MM.1S (cell line): ENCODE measurements at places on chromosomes 6 and 20.

DNA sequence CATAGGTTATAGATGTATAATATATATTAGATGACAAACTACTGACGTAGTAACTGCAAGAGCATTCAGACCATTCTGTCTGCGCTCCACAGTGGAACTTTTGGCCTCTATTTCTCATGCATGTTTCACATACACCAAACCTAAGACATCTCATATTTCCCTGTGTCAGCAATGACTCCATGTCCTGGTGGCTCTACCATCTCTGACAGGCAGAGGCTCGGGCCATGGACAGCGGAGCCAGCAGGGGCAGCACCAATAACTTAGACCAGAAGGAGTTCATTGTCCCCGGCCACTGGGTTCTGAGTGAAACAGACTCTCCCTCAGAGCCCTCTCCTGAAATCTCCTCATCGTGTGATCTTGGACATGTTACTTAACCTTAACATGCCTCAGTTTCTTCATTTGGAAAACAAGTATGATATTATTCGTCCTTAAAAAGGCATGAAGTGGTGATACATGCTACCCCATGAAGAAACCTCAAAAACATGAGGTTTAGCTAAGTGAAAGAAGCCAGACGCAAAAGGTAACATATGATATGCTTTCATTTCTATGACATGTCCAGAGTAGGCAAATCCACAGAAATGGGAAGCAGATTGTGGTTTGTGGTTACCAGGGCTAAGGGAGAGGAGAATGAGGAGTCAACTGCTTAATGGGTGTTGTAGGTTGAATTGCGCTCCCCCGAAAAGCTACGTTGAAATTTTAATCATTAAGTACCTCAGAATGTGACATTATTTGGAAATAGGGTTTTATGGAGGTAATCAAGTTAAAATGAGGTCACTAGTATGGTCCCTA lies 564.0 kb upstream of the JARID2 start:
- DNase-seq = no peak

DNA sequence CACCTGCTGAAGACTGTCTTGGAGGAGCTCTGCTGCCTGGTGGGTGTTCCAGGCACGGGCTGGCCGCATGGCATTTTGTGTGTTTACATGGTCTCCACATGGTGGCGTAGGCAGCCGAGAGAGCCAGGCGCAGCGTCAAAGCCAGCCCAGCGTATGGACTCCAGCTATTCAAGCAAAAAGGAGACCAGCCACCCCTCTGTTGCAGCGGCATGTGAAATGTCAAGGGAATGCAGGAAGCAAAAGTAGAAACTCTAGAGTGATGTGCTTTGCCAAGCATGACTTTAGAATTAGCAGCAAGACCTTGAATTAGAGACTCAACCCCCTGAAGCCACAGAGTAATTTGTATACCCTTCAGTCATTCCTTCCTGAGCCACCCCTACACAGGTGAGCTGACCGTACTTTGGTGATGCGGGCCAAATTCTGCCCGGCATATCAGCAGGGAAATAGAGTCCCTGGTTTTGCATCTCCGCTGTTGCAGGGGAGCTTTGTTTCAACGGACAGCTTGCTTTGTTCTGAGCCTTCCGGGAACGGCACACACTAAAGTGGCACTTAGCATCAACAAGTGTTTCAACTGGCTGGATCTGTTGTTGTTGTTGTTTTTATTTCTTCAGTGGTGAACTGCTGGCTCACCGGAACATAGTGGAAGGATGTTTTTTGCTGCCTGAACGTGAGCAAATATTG lies 48.5 kb downstream of the FNDC1 start:
- DNase-seq = no peak

- no peak for DNase-seq
These were observed 15.1 kb upstream of the HIVEP2 start for GRCh38 chr6:142960098-142960497.

- no peak for DNase-seq
These were observed 112.5 kb upstream of the TBX18 start for GRCh38 chr6:84876723-84877514.

GRCh38 chr20:2451939-2452732 lies 18.5 kb downstream of the SNRPB start:
- peak; percentile 61 for DNase-seq

- no peak for DNase-seq
These were observed 326.1 kb downstream of the PRL start for GRCh38 chr6:21970569-21971300.

DNA sequence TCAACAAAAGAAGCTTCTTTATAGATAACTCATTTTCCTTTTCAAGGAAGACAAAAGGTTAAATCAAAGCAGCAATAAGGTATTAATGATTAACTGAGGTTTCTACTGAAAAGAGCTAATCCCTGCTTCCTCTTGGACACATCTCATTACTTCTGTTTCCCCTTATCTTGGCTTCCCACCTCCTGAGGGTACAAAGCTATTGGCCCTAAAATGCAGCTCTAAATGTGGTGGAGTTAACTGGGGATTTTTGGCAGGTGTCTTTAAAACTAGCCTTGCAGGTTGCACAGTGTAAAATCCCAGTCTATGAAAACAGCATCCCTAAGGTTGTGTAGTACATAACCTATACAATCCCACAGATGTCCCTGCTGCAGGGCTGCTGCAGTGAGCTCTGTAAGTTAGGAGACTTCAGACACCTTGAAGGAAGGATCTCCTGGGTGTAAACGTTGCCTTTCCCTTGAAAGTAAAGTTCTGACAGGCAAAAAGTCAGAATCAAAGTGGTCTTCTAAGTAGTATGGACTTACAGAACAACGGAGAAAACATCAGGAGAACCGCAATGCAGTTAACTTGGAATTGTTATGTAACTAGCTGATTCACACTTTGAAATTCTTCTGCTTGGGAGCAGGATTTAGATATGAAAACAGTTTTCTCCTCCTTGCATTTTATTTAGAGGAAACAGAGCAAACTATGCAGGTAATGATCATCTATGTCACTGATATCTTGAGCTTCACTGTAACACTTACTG lies 71.7 kb upstream of the TRAF3IP2 start:
- no peak for DNase-seq
